NCI-H1105 treated with DMSO at 0.1 percent for 48 hours (cell line): ENCODE measurements at places on chromosomes 3 and 15.
A peak's percentile ranks its signal among the peaks of the same experiment; 100 is the strongest.

GRCh38 chr15:59866642-59867041 is 137.5 kb upstream of the FOXB1 start:
- no peak for DNase-seq

- DNase-seq: no peak
Observed at GRCh38 chr15:83288381-83288801, 3.9 kb upstream of the BNC1 start.

DNA sequence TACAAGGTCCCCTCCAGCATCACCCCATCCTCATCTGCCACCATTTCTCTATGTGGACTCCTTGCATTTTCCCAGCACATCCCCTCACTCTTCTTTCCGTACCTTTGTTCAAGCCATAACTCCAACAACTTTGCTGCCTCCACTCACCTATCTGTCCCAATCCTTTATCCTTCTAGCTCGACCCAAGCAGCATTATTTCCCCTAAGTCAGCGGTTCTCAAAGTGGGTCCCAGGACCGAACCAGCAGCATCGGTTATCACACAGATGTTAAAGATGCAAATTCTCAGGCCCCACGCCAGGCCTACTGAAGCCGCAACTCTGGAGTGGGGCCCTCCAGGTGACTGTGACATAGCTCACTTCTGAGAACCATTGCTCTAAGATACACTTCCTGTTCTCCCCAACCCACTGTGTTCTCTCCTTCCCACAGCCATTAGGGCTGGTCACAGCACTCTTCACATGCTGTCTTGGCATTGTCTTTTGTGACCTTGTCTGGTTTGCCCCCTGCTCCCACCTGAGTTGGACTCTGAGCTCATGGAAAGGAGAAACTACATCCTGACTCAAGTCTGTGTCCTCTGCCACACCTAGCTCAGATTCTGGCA is 56.2 kb downstream of the AAGAB start:
- DNase-seq: no peak

DNA sequence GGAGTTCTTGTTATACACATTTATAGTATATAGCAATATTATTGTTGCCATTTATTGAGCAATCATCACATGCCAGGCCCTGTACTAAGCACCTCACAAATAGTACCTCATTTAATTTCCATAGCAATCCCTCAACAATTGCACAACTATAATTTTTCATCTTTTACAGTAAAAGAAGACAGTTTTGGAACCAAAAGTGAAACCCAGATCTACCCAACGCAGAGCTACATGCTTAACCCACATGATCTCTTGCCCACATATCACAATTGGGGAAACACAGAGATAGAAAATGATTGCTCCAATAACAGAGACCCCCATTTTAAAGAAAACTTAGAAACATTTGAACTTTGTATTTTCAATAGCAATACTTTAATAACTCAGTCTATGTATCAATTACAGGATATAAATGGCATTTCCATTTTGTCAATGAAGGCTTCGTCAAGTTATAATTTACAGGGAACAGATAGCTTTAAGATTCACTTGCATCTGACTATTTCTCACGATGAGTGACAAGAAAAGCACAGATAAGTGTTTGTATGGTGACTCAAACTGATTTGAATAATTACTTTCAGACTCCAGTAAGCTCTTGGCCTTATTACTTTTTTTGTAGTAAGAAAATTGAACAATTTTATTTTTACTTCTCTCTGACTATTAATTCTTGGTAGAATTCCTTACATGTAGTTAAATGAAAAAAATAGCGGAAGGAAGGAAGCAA is 38.7 kb upstream of the CCDC50 start:
- DNase-seq: no peak

GRCh38 chr3:157103280-157103679 is 56.7 kb downstream of the CCNL1 start:
- DNase-seq: no peak

GRCh38 chr15:74519311-74519710 is 21.7 kb upstream of the ARID3B start:
- DNase-seq: no peak

- DNase-seq: peak; percentile 99
Observed at GRCh38 chr3:133476971-133477375, 77.1 kb downstream of the BFSP2 start.

GRCh38 chr3:16671690-16672089 is 66.5 kb upstream of the DAZL start:
- DNase-seq: no peak

- DNase-seq: no peak
Observed at GRCh38 chr3:104132566-104133403, 1233.9 kb upstream of the ALCAM start.

GRCh38 chr15:64693134-64693533 is 82.3 kb downstream of the RBPMS2 start:
- DNase-seq: no peak

GRCh38 chr3:129031476-129032215 is 28.9 kb upstream of the GP9 start:
- DNase-seq: no peak

DNA sequence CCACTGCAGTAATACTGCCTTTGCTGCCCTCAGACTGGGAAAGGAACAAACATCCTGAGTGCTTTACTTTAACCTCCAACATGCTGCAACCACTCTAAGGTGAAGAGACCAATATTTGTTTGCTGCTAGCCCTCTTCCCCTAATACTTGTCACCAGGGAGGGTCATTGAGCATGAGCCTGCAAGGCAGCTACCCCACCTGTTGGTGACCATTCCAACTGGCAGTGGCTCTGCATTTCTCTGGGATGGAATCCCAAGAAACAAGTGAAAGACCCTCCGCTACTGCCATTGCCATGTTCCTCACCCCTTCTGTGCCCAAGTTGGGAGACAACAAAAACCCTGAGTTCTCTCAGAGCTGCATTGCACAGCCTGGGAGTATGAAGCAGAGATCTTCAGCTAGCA is 462.7 kb downstream of the ZBBX start:
- no peak for DNase-seq

DNA sequence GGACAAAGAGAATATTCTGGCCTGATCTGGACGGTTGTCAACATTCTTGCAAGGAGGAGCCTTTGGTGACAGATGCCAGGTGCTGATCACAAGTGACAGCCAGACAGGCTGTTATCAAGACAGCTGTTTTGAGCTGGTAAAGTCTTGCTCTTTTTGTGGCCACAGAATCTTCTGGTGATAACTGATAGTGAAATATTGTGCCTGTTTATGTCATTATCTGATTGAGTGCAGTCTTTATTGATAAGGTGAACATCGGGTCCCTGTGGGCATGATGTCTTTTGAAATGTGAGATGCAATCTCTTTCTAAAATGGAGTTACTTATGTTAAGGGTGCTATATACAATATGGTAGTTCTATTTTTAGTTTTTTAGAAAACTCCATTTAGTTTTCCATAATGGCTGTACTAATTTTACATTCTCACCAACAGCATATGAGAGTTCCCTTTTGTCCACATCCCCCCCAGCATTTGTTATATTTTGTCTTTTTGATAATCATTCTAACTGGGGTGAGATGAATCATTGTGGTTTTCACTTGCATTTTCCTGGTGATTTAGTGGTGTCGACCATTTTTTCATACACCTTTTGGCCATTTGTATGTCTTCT is 10.7 kb downstream of the CEP63 start:
- DNase-seq: no peak

DNA sequence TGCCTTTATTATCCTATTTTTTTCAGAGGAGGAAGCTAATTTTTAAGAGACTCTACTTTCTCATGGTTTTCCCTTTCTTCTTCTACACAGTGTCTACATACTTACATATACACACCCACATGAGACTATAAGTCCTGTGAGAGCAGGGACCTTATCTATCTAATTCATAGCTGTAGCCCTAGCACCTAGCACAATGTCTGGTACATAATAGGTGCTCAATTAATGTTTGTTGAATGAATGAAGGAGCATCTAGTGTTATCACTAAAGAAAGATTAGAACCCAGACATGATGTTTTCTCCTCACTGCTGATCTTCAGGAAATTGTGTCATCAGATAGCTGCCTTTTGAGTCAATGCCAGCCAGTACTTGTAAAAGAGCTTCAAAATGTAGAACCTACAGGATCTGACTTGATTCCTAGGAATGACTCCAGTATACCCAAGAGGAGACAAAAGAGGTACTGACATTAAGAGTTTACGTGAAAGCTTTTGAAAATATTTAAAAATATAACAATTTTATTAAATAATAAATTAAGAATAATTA is 2.5 kb downstream of the SCG5 start:
- DNase-seq: no peak

- no peak for DNase-seq
Observed at GRCh38 chr15:87669846-87670245, 586.7 kb downstream of the NTRK3 start.

DNA sequence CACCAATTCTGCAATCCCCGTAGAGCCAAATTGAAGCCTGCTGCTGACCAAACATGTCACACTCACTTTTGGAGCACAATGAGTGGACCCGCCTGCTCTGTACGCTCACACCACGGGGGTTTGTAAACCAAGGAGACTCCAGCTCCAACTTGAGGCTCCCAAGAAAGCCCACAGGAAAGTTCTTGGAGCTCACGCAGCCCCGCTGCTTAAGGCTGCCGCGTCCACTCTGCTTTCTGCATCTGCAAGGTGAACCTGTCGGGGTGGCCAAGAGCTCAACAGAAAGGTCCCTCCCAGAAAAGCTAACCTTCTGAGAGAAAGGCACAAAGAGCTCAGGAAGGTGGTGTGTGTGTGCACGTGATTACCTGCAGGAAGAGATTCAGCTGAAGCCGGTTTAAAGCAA is 94.9 kb downstream of the PCSK6 start:
- no peak for DNase-seq

- DNase-seq: peak; percentile 45
Observed at GRCh38 chr3:158465074-158465473, 105.9 kb upstream of the MLF1 start.
